Activated naive CD4-positive, alpha-beta T cell treated with anti-CD3 and anti-CD28 coated beads for 36 hours (primary cell): ENCODE measurements at places on chromosomes 12 and 14. TPM values are rescaled to one million over a fixed set of nuclear protein-coding genes. Genes with fewer than 3 reads are reported as not detected.

PMCH gene
- total RNA-seq: not detected

GRCh38 chr12:86275356-86275755 lies 19.2 kb upstream of the MGAT4C start:
- H3K27ac ChIP-seq: no peak overlapping the region
- H3K27me3 ChIP-seq: no peaks in the 10 kb centered on the region
- DNase-seq: no peak
- no peaks in the 10 kb centered on the region for H3K4me1 ChIP-seq
- no peaks in the 10 kb centered on the region for H3K36me3 ChIP-seq
- no peak overlapping the region for H3K4me3 ChIP-seq

- no peak for DNase-seq
- H3K4me1 ChIP-seq: no peaks in the 10 kb centered on the region
- H3K27me3 ChIP-seq: no peaks in the 10 kb centered on the region
- H3K27ac ChIP-seq: no peak overlapping the region
- H3K4me3 ChIP-seq: no peak overlapping the region
Observed at GRCh38 chr12:111249018-111249370, 119.9 kb downstream of the PHETA1 start.

DNA sequence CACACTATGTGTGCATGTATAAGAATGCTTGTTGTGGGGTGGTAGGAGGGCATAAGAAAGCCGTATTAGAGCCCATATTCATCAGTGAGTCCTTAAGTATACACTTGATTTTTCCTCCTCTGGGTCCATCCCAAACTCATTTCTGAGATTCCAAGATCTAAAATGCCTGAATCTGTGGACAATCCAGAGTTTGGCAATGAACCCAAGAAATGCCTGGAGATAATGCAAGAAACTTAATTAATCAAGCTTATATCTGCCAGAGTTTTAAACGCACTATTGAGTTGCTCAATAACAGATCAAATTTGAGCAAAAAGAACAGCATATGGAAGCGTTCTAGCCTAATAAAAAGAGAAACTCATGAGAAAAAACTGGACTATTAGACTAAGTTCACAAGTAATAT lies 143.4 kb upstream of the NAV3 start:
- no peaks in the 10 kb centered on the region for H3K27me3 ChIP-seq
- H3K36me3 ChIP-seq: no peaks in the 10 kb centered on the region
- no peak for DNase-seq
- H3K4me3 ChIP-seq: no peak overlapping the region
- H3K27ac ChIP-seq: no peak overlapping the region
- H3K4me1 ChIP-seq: no peaks in the 10 kb centered on the region

- H3K36me3 ChIP-seq: peaks cover 15% of the 10 kb centered on the region
- H3K27ac ChIP-seq: no peak overlapping the region
- no peaks in the 10 kb centered on the region for H3K4me1 ChIP-seq
Observed at GRCh38 chr12:26566675-26567074, 266.3 kb downstream of the ITPR2 start.

- H3K4me1 ChIP-seq: peaks cover 15% of the 10 kb centered on the region
- no peak overlapping the region for H3K27ac ChIP-seq
- H3K36me3 ChIP-seq: no peaks in the 10 kb centered on the region
- peaks cover 43% of the 10 kb centered on the region for H3K27me3 ChIP-seq
- no peak overlapping the region for H3K4me3 ChIP-seq
- no peak for DNase-seq
Observed at GRCh38 chr12:29782871-29783772, 620 bp downstream of the TMTC1 start.

GRCh38 chr12:94644141-94644979 lies 6.0 kb downstream of the TMCC3 start:
- H3K36me3 ChIP-seq: no peaks in the 10 kb centered on the region
- peak overlapping the region; percentile 8 for H3K4me3 ChIP-seq
- H3K27me3 ChIP-seq: peaks cover 50% of the 10 kb centered on the region
- peaks cover 27% of the 10 kb centered on the region for H3K4me1 ChIP-seq
- no peak overlapping the region for H3K27ac ChIP-seq

GRCh38 chr12:74539261-74539660 lies 1.6 kb downstream of the ATXN7L3B start:
- DNase-seq: no peak
- peaks cover 46% of the 10 kb centered on the region for H3K36me3 ChIP-seq
- H3K4me1 ChIP-seq: peaks cover 51% of the 10 kb centered on the region
- H3K4me3 ChIP-seq: peak overlapping the region; percentile 91
- H3K27ac ChIP-seq: peak overlapping the region; percentile 97
- H3K27me3 ChIP-seq: no peaks in the 10 kb centered on the region

DNA sequence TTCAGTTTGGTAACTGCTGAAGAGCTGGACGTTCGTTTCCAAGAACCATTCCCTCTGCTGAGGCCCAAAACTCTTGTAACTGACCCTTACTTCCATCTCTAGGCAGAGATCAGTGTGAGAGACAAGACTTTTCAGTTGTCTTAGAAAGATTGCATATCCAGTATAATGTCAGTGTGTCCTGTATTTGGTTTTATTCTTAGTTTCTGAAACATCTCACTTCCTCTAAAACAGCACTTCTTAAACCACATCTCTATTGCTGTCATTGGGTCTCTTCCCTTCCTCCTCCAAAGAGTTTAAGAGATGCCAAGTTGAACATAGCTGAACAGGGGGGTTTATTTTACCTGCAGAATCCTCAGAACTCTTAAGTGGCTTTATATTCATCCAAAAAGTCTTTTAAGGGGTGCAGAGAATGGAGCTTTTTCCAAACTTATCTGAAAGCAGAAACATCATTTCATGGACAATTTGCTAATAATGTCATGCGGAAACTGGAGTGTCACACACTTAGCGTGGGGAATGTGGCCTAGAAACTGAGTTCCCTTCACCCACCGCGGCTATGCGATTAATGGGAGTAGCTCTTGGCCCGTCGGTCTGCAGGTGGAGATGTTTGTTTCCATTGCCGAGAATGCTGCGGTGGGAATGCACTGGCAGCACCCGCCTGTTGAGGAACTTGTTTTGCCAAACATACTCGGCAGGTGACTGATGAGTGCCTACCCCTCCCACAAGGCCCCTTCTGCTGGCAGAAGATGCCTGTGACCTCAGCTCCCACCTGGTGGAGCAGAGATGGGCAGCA lies 148.2 kb downstream of the ADGRD1 start:
- no peaks in the 10 kb centered on the region for H3K36me3 ChIP-seq
- no peak overlapping the region for H3K4me3 ChIP-seq
- peaks cover 14% of the 10 kb centered on the region for H3K4me1 ChIP-seq
- no peaks in the 10 kb centered on the region for H3K27me3 ChIP-seq
- no peak overlapping the region for H3K27ac ChIP-seq
- DNase-seq: no peak

DNA sequence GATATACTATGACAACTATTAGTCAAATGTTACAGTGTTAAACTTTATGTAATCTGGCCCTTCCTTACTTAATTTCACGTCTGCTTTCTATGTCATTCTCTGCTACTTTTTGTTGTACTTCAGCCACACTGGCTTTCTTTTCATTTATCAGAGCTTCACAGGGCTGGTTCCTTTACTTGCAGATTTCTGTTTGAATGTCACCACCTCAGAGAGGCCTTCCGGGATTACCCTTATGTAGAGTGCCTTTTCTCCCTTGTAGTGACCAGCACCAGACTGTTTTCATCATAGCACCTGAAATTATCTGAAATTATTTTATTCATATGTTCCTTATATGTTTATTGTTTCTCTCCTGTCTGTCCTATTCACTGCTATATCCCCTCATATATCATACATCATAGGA lies 75.4 kb downstream of the TAOK3 start:
- no peak for DNase-seq
- peaks cover 15% of the 10 kb centered on the region for H3K4me1 ChIP-seq
- peaks cover 5% of the 10 kb centered on the region for H3K36me3 ChIP-seq
- no peak overlapping the region for H3K4me3 ChIP-seq
- H3K27me3 ChIP-seq: no peaks in the 10 kb centered on the region

- H3K4me3 ChIP-seq: no peak overlapping the region
- peaks cover 21% of the 10 kb centered on the region for H3K4me1 ChIP-seq
- no peak overlapping the region for H3K27ac ChIP-seq
Observed at GRCh38 chr12:11961686-11962085, 109.1 kb upstream of the BCL2L14 start.

ZFHX2 gene
- total RNA-seq: 0.36 TPM

DNA sequence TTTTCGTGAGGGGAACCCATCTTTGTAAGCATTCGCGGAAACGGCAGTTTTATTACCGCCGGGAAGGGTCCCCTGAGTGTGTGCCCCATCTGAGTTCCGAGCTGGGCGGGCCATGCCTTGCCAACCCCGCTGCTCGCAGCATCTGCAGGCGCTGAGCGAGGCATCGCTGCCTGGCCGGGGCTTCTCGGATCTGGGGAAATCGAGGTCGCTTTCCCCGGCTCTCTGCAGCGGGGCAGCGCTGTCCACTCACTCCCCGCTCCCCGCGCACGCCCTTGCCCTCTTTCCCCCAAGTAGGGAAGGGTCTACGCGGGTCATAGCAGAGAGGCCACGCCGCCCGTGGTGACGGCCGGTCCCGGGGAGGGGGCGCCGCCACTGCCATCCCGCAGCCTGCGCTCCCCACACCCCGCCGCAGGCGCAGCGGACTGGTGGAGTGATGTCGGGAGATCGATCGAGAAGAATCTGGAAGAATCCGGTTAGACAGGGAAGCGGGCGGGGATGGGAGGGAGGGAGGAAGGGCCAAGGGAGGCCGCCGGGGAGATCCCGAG lies 507 bp upstream of the FKBP4 start:
- no peak for DNase-seq

DNA sequence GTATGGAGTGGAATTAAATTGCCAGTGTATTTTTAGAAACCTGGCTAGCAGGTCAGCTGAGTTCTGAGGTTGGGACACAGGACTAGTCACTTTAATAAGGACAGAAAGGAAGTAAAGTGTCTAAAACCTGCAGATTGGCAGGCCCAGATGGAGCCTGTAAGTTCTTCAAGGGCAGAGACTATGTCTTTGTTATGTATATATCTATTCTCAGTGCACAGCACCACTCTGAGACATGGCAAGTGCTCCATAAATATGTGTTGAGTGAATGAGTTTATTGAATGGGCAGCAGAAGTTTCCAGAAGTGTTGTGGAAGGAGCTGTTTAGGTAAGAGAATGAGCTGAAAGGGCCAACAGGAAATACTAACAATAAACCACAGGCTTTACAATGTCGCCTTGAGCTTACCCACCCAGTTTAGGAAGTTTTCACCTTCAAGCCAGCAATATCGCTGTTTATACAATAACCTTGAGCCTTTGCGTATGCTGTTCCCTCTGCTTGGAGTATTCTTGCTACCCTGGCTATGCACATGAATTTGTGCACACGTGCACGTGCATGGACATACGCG lies 109.5 kb upstream of the TMPO start:
- H3K27ac ChIP-seq: no peak overlapping the region
- no peak for DNase-seq
- no peaks in the 10 kb centered on the region for H3K36me3 ChIP-seq

DNA sequence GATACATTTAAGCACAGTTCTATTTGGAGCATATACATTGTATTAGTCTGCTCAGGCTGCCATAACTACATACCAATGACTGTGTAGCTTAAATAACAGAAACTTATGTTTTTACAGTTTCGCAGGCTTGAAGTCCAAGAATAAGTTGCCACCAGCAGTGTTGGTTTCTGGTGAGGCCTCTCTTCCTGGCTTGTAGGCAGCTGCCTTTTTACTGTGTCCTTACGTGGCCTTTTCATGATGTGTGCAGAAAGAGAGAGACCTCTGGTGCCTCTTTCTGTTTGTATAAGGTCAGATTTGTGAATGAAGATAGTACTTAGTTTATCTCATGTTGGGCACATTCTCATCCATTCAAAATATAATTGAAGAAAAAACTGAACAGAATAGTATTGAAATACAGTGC lies 636.6 kb downstream of the FLRT2 start:
- DNase-seq: no peak
- no peaks in the 10 kb centered on the region for H3K4me1 ChIP-seq
- H3K36me3 ChIP-seq: no peaks in the 10 kb centered on the region
- no peak overlapping the region for H3K4me3 ChIP-seq
- no peak overlapping the region for H3K27ac ChIP-seq

DNA sequence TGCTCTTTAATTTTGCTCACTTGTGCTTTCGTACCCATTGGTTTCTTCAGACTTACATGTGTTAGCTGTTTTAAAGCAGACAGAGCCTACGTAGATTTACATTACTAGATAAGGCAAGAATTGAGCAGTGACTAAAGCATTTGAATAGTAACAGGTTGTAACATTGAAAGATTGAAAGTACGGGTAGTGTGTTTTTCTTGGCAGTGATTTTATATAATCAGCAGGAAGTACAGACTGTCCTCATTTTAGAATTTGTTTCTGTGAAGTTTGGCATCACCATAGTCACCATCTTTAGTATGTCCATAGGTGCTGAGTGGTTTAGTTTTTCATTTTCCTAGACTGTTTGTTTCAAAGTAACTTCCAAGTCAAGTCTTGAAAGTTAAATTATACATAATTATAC lies 14.0 kb downstream of the RTRAF start:
- H3K27ac ChIP-seq: no peak overlapping the region
- DNase-seq: no peak
- peaks cover 7% of the 10 kb centered on the region for H3K4me1 ChIP-seq
- no peaks in the 10 kb centered on the region for H3K27me3 ChIP-seq
- H3K36me3 ChIP-seq: peaks cover 34% of the 10 kb centered on the region
- no peak overlapping the region for H3K4me3 ChIP-seq

SDR9C7 gene
- total RNA-seq: not detected

GRCh38 chr12:75478116-75478794 lies 2.3 kb upstream of the GLIPR1 start:
- no peaks in the 10 kb centered on the region for H3K36me3 ChIP-seq
- no peaks in the 10 kb centered on the region for H3K27me3 ChIP-seq
- peak overlapping the region; percentile 7 for H3K27ac ChIP-seq
- H3K4me1 ChIP-seq: peaks cover 61% of the 10 kb centered on the region

TOMM20L gene
- total RNA-seq: not detected

KLRB1 gene
- not detected for total RNA-seq

- peak overlapping the region; percentile 84 for H3K27ac ChIP-seq
- no peaks in the 10 kb centered on the region for H3K27me3 ChIP-seq
- H3K4me3 ChIP-seq: peak overlapping the region; percentile 70
Observed at GRCh38 chr14:24631749-24632335, 2.1 kb downstream of the GZMB start.

GRCh38 chr12:91413581-91414546 lies 231.2 kb upstream of the DCN start:
- H3K27ac ChIP-seq: no peak overlapping the region
- H3K27me3 ChIP-seq: peaks cover 2% of the 10 kb centered on the region
- H3K4me1 ChIP-seq: no peaks in the 10 kb centered on the region
- H3K4me3 ChIP-seq: no peak overlapping the region
- no peaks in the 10 kb centered on the region for H3K36me3 ChIP-seq

GRCh38 chr12:11040162-11040561 lies 9.0 kb upstream of the TAS2R31 start:
- H3K4me1 ChIP-seq: no peaks in the 10 kb centered on the region
- H3K27ac ChIP-seq: no peak overlapping the region
- H3K36me3 ChIP-seq: peaks cover 48% of the 10 kb centered on the region
- H3K4me3 ChIP-seq: no peak overlapping the region

ZC2HC1C gene
- 0.86 TPM for total RNA-seq

GRCh38 chr12:31736472-31736871 lies 7.7 kb upstream of the AMN1 start:
- H3K27ac ChIP-seq: peak overlapping the region; percentile 86
- H3K4me1 ChIP-seq: peaks cover 57% of the 10 kb centered on the region
- H3K27me3 ChIP-seq: no peaks in the 10 kb centered on the region
- no peaks in the 10 kb centered on the region for H3K36me3 ChIP-seq
- H3K4me3 ChIP-seq: no peak overlapping the region

NTF3 gene
- total RNA-seq: not detected
